ENCODE measurements at places on chromosomes 5 and 9.

DNA sequence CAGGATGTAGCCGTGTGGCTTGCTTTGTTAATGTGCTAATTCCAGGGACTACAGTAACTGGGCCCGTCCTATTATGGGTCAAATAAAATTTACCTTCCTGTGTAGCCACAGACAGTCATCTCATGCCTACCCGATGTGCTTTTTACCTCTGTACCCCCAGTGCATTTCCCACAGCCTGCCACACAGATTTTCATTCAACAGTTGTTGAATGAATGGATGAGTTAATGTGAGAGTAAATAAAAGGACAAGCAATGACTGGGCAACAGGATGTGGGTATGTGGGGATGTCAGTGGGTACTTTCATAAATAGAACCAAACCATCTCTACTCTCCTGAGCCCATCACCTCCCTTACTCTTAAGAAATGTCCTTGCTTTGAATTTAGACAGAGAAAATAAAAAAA is 441.2 kb upstream of the ZNF462 start:
- no peak for DNase-seq

- no peak for DNase-seq
These were observed 31.1 kb downstream of the TNC start for GRCh38 chr9:115086886-115087285.

- no peak for DNase-seq
These were observed 104.8 kb upstream of the SIMC1 start for GRCh38 chr5:176133289-176133870.

GRCh38 chr9:130665431-130666392 is 1.3 kb downstream of the PRDM12 start:
- peak; percentile 56 for DNase-seq

DNA sequence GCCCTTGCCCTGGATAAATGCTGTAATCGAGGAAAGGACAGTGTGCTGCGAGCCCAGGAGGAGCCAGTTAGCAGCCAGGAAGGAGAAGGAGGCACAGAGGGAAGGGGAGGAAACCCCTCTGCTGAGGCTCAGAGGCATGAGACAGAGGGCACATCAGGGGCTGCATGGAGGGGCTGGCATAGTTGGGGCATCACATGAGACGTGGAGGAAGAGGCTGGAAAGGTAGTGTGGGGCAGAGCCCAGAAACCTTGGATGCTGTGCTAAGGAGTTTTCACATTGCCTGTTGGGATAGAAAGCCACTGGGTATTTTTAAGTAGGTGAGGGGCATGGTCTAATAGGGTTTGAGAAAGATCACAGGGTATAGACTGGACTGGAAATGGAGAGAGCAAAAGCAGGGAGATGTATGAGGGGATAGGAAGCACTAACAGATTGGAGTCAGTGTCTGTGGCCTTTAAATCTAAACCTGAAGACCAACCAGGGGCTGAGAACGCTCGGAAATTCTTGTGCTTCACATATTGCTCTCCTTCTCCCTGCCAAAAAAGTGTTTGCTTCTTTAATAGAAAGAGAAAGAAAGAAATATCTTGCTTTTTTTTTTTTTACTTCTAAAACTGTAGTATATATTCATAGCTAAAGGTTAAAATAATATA is 33.0 kb upstream of the ANGPTL2 start:
- DNase-seq = no peak

GRCh38 chr5:8953016-8953415 is 592.9 kb downstream of the SEMA5A start:
- DNase-seq = no peak

GRCh38 chr5:63555874-63556273 is 406.4 kb downstream of the HTR1A start:
- no peak for DNase-seq

DNA sequence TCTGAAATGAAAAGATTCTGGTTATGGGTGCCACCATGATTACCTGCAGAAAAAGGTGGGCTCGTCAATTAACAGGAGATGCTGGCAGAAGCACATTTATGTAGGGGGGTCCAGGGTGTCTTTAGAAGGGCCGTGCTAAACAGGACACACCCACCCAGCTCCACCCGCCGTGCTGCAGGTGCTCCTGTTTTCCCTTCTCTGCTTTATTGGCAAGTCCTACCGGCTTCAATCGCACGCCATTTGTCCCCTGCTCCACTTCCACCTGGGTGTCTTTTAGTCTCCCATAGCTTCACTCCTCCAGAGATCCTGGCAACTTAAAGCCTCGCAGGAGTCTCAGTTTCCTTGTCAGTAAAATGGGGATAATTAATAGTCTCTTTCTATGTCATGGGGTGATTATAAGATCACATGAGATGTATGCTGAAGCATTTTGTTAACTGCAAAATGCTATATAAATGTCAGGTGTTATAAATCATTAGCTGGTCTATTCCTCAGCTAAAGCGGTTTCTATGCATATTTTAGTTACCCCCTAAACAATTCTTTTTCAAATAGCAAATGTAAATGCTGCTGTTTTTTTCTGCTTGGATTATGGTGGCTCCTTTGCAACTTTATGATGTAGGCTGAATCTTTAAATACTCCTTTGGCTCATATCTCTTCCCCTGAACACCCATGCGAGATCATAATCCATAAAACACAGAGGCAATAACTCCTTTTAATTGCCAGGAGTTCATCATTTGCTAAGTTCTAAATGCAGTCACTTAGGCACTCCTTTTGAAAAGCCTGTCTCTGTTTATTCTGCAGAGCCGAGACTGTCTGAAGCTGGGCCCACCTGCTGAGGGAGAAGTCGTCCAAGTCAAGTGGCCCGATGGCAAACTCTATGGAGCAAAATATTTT is 406.9 kb downstream of the KDM4C start:
- no peak for DNase-seq

DNA sequence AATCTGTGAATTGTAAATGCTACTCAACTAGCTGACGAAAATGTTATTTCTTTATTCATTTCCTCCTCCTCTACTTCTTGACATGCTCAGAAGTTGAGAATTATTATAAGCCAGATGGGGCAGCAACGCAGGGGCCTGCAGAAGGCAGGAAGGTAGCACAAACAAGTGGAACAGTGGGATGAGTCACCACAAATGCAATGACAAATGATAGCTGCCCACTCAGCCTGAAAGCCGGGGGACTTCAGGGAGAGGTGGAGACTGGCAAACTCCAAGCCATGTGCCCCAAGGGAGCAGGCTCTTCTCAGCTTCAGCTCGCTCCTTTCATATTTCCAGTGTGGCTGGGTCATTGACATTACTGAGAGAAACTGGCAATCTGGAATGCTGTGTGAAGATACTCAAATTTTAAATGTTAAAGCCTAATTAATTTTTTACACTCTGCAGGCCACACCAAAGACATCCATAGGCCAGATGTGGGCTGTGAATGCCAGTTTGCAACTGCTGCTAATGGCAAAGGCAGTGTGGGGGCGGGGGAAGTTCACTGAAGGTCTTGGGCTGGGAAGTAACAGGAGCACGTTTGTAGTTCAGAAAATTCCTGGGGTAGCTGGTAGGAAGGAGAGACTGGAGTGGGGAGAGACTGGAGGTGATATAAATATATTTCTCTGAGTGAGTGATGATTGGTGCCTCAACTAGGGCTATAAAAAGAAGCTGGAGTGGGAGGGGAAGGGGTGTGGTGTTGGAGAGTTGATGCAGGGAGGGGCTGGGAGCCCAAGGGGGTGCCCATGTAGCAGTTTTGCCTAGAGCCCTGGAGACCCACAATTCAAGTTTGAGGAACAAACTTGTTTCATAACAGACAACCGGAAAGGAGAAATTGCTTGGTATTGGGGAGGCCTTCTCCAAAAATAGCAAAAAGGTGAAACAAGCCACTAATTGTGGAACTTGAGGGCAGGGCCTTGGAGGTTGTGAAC is 20.8 kb upstream of the ADRB2 start:
- DNase-seq = peak; percentile 42

DNA sequence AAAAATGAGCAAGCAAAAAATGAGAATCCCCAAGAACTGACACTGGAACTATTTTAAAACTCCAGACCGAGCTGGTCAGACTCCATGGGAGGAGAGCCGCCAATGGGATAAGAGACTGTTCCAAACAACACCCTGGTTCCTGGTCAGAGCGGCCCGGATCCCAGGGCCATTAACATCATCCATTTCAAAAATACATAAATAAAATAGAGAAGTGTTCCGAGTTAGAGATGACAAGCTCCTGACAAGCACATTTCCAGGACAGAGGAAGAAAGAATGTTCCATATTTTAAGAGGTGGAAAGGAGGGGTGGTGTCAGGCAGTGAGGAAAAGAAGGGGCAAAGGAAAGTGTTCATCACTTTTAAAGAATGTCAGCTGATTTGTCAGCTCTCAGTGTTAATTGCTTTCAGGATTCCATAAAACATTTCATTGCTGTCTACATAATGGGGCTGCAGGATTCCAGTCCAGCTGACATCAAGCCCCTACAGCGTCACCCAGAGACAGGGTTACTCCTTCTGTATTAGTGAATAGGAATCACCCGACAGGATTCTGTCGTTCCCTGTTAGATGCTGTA is 202.5 kb upstream of the TRIM32 start:
- DNase-seq = no peak

- DNase-seq = no peak
These were observed 286.4 kb upstream of the DMAC1 start for GRCh38 chr9:8085986-8086385.

- DNase-seq = no peak
These were observed 94.5 kb downstream of the PLPP1 start for GRCh38 chr5:55440188-55440646.

GRCh38 chr5:123722451-123722850 is 210.5 kb downstream of the CSNK1G3 start:
- no peak for DNase-seq

DNA sequence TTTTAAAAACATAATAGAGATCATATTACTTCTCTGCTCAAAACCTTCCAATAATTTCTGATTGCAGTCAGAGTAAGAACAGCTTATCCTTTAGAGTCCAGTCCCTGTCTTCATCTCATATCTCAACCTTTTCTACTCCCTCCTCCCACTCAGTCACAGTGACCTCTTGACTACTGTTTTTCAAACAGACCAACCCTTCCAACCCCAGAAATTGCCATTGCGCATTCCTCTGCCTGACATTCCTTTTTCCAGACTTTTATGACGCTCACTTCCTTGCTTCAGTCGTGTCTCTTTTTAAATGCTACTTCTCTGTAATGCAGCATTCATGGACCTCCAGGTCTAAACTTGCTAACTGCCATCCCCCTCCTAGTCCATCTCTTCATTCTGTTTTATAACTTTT is 800.5 kb downstream of the BRINP1 start:
- DNase-seq = no peak

DNA sequence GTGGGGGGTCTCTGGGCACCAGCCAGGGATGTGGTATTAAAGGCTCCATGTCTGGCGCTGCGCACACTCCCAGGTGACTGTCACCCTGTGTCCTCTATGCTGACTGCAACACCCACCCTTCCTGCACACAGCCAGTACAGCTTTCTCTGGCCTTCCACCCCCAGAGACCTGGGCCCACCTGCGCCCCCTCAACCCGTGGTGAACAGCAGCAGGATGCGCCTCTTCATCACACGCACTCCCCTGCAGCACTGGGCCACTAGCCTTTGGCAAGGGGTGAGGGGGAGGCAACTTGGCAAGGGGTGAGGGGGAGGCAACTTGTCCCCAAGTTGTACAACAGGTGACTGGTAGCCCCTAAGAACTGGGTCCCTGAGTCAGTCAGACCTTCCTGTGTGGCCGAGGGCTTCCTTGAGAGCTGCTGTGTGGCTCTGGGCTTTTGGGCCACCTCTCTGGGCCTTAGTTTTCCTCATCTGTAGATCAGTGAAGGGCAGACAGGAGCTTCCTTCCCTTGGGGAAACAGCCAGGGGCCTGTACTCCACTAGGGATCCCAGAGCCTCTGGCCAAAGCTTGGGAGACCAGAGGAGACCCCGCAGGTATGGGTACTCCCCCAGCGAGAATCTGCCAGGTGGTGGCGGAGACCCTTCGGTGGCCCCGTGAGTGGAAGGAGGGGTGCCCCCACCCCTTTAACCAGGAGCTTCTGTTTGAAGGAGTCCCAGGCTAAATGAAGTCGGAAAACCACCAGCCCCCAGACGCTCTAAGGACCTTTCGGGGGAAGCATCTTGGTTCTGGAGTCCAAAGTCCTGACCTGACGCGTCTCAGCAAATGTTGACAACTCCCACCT is 4.5 kb downstream of the CRAT start:
- DNase-seq = no peak

DNA sequence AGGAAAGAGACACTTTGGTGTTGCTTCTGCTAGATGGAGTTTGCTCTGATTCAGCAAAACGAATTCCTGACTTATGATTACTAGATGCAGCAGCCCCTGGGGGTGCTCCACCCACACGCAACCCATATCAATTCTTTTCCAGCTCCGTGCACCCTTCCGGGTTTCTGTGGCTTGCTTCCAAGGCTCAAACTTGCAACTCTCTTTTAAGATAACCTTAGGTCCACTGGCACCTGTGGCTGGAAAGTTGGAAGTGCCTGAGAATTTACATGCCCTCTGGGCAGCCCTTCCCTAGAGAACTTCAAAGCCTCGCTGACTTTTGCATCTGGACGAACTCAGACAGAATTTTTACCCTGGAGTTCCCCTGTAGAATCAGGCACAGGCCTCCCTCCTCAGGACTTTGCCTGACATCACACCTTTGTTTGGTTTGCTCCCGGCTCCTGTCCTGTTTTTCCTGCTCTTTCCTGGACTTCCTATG is 224.9 kb downstream of the SNX18 start:
- no peak for DNase-seq

DNA sequence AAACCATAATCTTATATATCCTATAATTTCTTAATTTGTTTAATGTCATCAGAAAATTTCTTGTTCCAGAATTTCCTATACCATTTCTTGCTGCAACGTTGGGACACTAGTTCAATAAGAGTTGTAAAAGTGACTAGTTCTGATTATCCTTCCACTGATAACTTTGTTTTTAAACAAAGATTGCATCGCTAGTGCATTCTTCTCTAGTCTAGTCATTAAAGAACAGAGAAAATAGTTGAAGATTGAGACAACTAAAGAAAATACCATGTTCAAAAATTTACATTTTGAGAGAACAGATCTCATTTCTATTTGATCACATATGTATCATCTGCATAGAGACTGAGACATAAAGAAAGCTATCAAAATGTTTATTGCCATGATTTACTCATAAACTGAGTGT is 1888.2 kb downstream of the EFNA5 start:
- no peak for DNase-seq

DNA sequence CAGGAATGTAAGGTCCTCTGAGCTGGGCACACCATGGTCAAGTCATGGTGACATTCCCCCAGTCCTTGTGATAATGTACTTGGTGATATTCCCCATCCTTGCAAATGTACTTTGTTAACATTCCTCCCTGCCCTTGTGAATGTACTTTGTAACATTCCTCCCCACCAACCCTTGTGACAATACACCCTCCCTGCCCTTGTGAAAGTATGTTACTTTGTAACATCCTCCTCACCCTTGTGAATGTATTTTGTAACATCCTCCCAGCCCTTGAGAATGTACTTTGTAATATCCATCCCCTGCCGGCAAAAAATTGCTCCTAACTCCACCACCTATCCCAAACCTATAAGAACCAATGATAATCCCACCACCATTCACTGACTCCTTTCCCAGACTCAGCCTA is 53.3 kb downstream of the RAPGEF6 start:
- DNase-seq = no peak

DNA sequence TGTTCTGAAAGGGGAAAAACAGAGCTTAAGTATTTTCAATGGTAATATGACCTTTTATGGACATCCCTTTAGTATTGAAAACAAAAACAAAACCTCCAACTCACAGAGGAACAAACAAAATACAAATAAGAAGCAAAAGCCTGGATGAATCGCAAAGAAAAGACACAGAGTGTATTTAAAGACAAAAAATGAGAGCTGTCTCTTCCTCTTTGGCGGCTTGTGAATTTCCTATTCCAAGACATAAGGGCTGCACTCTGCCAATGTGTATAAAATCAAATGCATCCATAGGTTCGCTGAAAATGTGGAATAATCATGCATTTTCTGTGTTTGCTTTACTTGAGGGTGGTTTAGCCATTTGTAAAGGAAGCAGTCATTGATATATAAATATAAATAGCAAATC is 739.3 kb upstream of the ZNF608 start:
- no peak for DNase-seq

Measured in B cell (primary cell).